ENCODE measurements at places on chromosomes 5 and 9. TPM values are rescaled to one million over a fixed set of nuclear protein-coding genes. Genes with fewer than 3 reads are reported as not detected.

Gene LCN9
- 2.6 TPM for total RNA-seq

Gene CCDC192
- total RNA-seq = not detected

Gene TAF11L13
- total RNA-seq = not detected

Gene PCA3
- not detected for total RNA-seq

Gene ARID3C
- 0.27 TPM for total RNA-seq

Gene PRLR
- 95.8 TPM for total RNA-seq

Gene PCDHGB7
- total RNA-seq = 6.9 TPM

DNA sequence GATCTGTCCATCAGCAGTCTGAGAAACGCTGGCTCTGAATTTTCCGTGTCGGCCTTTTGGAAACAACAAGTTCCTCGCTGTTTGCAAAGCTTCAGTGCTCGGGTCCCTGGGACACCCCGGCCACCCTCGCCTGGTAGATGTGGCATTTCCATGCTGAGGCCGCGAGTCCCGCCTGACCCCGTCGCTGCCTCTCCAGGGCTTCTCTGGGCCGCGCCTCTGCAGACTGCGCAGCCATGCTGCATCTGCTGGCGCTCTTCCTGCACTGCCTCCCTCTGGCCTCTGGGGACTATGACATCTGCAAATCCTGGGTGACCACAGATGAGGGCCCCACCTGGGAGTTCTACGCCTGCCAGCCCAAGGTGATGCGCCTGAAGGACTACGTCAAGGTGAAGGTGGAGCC lies 4.7 kb downstream of the NTNG2 start:
- H3K27me3 ChIP-seq = peaks cover 70% of the 10 kb centered on the region
- H3K27ac ChIP-seq = no peak overlapping the region
- H3K4me3 ChIP-seq = no peak overlapping the region
- peak; percentile 32 for DNase-seq

GRCh38 chr9:4272126-4272525 lies 27.7 kb downstream of the GLIS3 start:
- H3K4me1 ChIP-seq = no peaks in the 10 kb centered on the region
- no peak for DNase-seq
- H3K4me3 ChIP-seq = no peak overlapping the region
- H3K27ac ChIP-seq = no peak overlapping the region
- H3K36me3 ChIP-seq = no peaks in the 10 kb centered on the region

- no peaks in the 10 kb centered on the region for H3K36me3 ChIP-seq
- no peaks in the 10 kb centered on the region for H3K4me1 ChIP-seq
- H3K27ac ChIP-seq = no peak overlapping the region
Observed at GRCh38 chr5:102660111-102660510, 95.0 kb upstream of the PAM start.

DNA sequence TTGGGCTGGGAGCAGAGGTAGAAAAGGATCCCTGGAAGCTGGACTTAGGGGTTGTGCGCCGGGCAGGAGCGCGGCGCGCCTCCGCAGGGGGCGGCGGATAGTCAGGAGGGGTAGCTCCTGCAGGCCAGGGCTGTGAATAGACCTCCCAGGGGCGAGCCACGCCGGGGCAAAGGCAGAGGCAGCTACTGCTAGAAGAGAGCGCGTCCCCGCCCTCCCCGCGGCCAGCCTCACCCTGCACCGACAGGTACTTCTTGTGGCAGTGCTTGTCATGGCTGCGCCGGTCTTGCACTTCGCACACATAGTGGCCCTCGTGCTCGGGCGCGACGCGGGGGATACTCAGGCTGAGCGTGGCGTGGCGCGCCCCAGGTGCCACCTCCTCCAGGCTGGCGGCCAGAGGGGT lies 28.1 kb downstream of the FLT4 start:
- no peaks in the 10 kb centered on the region for H3K4me1 ChIP-seq

DNA sequence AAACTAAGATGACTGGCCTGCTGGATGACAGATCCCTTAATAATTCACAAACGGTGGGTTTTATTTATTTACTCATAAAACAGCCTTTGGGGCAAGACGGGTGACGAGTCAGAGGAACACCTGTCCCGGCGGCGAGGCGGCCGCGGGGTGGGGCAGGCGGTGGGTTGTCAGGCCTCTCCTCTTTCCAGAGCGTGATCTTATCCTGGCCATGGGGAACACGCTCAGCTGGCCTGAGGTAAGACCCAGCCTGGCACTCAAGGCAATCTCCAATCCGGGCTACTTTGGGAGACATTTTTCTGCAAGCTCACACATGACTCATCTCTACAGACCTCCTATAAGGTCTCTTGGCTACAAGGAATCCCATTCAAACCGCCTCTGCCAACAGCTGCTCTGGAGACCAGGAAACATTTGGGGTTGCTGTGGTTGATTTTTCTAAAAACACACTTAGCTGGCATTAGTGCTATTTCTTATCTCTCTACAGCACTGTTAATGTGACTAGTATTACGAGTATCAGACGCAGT lies 6.3 kb downstream of the RAPGEF1 start:
- no peaks in the 10 kb centered on the region for H3K27me3 ChIP-seq
- H3K27ac ChIP-seq = peak overlapping the region; percentile 89
- H3K4me3 ChIP-seq = no peak overlapping the region
- H3K36me3 ChIP-seq = no peaks in the 10 kb centered on the region
- H3K4me1 ChIP-seq = peaks cover 62% of the 10 kb centered on the region

DNA sequence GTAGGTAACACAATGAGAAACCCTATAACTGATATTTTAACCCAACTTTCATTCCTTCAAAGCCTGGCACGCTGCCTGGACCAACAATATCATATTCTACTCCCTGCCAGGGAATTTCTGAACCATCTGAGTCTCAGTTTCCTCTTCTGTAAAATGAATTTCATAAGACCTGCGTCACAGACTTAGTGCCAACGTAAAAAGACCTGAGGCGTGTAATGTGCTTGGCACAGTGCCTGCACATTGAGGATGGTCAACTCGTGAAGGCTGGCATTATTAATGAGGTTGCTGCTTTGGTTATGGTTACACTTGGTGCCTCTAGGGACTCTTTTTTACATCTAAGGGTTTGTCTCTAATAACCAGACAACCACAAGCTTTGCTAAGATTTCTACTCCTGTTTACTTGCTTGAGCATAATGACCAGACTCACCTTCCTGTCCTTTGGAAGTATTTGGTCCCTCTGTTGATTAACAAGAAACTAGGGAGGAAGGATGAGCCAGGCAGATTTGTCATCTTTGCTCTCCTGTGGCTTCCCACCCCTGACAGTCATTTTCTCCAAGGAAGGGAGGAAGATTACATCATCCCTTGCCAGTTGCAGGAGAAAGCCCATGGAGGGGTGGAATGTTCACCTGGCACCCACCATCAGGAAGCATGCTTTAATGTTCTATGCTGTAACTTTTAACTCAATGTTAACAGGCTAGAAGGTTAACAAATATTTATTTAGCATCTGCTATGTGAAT lies 79.0 kb downstream of the PAPPA start:
- H3K27me3 ChIP-seq = no peaks in the 10 kb centered on the region
- H3K4me3 ChIP-seq = no peak overlapping the region
- no peaks in the 10 kb centered on the region for H3K4me1 ChIP-seq
- no peak overlapping the region for H3K27ac ChIP-seq
- no peak for DNase-seq

DNA sequence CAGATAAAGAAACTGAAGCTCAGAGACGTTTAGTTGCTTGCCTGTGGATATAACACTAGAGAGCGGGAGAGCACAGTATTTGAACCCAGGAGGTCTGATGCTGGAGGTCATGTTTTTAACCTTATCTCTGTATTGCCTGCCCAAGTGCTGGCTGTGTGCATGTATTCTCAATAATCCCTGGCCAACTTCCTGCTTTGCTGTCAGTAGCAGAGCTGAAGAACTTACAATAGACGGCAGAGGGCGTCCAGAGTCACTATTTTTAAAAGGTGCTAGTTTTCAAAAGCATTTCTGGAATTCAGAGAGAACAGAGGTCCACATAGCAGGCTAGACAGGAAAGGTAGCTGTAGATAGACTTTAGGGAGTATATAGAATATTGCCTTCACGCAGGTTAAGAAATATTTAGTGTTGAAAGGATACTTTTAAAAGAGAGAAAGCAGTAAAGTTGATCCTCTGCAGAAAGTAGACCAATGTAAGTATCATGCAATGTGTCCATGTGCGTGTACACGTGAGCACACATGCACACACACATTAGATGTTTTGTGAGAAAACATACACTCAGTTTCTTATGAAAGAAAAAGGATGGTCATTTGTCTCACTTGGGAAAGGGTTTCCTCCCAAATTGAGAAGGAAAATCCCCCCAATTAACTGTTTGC lies 46.3 kb downstream of the PTCD2 start:
- peak; percentile 86 for DNase-seq
- no peak overlapping the region for H3K27ac ChIP-seq
- no peaks in the 10 kb centered on the region for H3K4me1 ChIP-seq
- no peaks in the 10 kb centered on the region for H3K36me3 ChIP-seq

- H3K27me3 ChIP-seq = no peaks in the 10 kb centered on the region
- no peaks in the 10 kb centered on the region for H3K36me3 ChIP-seq
- H3K4me3 ChIP-seq = no peak overlapping the region
- DNase-seq = no peak
Observed at GRCh38 chr9:6785682-6786081, 27.9 kb downstream of the KDM4C start.

- H3K27me3 ChIP-seq = no peaks in the 10 kb centered on the region
- no peak for DNase-seq
- peaks cover 8% of the 10 kb centered on the region for H3K4me1 ChIP-seq
Observed at GRCh38 chr5:125202871-125203438, 456.5 kb upstream of the ZNF608 start.

DNA sequence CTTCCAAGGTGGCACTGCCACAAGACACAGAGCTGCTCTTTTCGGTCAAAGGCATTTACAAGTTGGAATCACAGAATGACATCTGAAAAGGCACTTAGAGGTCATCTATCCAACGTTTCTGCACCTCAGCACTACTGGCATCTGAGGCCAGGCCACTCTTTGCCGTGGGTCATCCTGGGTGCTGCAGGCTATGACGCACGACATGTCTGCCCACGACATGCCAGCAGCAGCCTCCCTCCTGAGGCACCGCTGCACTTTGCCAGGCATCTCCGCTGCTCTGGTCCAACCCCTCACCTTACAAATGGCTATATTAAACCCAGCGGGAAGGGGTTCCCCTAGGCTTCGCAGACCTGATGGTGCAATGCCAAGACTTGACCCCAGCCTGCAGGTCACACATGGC lies 8.1 kb downstream of the SURF4 start:
- peak overlapping the region; percentile 45 for H3K27ac ChIP-seq
- H3K4me3 ChIP-seq = no peak overlapping the region
- no peaks in the 10 kb centered on the region for H3K36me3 ChIP-seq
- H3K27me3 ChIP-seq = no peaks in the 10 kb centered on the region

GRCh38 chr9:109861918-109862317 lies 81.9 kb downstream of the PALM2AKAP2 start:
- no peaks in the 10 kb centered on the region for H3K36me3 ChIP-seq
- H3K4me1 ChIP-seq = peaks cover 4% of the 10 kb centered on the region
- no peaks in the 10 kb centered on the region for H3K27me3 ChIP-seq
- no peak overlapping the region for H3K27ac ChIP-seq
- no peak for DNase-seq

GRCh38 chr9:106829666-106830408 lies 33.1 kb upstream of the ZNF462 start:
- H3K36me3 ChIP-seq = no peaks in the 10 kb centered on the region
- H3K27ac ChIP-seq = peak overlapping the region; percentile 20
- no peaks in the 10 kb centered on the region for H3K4me1 ChIP-seq
- no peak for DNase-seq
- H3K4me3 ChIP-seq = no peak overlapping the region
- no peaks in the 10 kb centered on the region for H3K27me3 ChIP-seq

DNA sequence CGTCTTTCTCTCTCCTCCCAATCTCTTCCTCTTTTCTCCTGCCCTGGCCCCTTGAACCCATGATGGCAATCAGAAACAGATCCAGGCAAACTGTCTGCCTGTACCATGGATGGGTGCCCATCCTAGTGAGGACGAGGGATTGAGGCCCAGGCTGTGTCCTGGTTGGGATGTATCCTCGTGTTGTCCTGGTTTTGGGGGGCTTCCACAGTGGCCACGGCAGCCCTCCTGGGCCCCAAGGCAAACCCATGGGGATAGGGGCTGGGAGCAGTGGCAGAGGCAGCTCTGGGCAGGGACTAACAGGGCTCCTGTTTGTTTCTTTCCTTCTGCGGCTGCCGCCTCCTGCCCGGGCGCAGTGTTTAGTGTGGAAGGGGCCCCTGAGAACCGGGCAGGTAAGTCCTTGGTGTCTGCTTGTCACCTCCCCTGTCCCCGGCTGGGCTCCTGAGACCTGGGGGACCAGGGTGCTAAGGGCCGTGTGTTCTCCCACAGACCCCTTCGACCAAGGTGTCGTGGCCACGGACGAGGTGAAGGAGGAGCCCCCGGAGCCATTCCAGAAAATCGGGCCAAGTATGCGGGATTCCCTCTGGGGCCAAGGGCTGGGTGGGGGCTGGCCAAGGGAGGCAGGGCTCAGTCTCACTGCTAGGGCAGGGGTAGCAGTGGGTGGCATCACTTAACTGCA lies 70.0 kb downstream of the AMBP start:
- peaks cover 4% of the 10 kb centered on the region for H3K4me1 ChIP-seq
- H3K27me3 ChIP-seq = no peaks in the 10 kb centered on the region
- H3K36me3 ChIP-seq = no peaks in the 10 kb centered on the region
- H3K4me3 ChIP-seq = no peak overlapping the region
- H3K27ac ChIP-seq = no peak overlapping the region

DNA sequence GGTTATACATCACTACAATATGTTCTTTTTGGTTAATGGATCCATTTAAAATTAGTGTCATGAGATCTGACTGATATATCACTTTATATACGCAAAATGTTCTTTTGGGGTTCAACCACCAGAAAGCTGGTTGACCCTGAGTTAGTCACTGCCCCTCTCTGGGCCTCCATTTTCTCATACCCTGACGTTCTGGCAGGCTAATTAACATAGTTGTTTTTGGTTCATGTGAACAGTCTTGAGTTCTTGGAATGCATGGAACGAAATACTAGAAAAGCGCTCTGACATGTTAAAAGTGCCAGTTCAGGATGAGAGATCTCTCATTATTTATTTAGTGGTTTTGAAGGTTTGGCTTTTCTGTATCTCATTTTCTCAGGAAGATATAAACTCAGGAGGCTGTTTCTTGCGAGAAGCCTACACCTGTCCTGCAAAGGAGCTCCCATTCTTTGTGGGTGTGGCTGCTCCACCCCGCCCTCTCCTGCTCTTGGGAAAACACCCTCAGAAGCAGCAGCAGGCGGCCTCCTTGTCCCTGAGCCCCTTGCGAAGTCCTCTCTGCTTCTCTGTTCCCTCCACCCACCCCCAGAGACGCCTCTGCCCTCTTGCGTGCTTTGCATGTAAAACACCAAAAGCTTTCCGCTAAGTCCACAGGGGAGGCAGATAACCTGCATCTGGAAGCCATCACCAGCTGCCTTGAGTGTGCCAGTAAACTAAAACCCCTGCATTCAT lies 302.4 kb upstream of the PANK3 start:
- DNase-seq = peak; percentile 60
- H3K4me3 ChIP-seq = no peak overlapping the region
- no peaks in the 10 kb centered on the region for H3K27me3 ChIP-seq
